ENCODE measurements at places on chromosomes 12 and 14.
A peak's percentile ranks its signal among the peaks of the same experiment; 100 is the strongest.

DNA sequence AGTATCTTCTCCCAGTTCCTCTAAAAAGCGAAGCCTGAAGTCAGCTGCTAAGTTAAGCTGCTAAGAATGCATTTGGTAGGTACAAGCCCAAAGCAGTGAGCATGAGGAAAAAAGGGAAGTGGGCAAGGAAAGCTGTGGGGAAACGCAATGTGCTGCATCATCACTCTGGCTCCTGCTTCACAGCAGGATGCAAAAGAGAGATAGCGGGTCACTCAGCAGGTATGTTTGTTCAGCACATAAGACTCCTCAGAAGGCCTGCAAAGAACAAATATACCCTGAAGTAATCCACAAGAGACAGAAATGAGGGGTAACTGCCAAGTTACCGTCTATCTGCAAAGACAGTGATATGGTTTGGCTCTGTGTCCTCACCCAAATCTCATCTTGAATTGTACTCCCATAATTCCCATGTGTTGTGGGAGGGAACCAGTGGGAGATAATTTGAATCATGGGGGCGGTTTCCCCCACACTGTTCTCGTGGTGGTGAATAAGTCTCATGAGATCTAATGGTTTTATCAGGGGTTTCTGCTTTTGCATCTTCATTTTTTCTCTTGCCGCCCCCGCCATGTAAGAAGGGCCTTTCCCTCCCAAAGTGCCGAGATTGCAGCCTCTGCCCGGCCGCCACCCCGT, 127.4 kb upstream of the EGLN3 start:
- peak; percentile 26 for DNase-seq

- no peak for DNase-seq
Measured at GRCh38 chr14:56709201-56709600, 101.1 kb downstream of the OTX2 start.

- DNase-seq: peak; percentile 36
Measured at GRCh38 chr12:45745861-45746277, 16.4 kb downstream of the ARID2 start.

GRCh38 chr12:9960590-9960989, 10.6 kb upstream of the CLEC12A start:
- no peak for DNase-seq

GRCh38 chr12:109892165-109892715, 7.8 kb upstream of the TCHP start:
- no peak for DNase-seq

DNA sequence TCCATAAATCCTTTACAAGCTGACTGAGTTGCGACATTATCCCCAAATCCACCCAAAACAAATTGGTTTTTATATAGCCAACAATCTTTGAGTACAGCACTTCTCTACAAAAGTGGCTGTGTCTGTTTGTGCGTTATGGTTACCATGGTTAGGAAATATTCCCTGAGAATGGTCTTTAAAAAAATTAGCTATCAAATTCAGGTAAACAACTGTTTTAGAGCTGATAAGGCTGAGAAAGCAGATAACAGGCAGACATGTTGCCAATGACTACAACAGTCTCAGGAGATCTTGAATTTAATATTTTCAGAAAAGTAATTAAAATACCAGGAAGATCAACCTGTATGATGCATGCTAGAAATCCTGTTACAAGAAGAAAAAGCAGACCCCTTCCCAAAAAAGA, 248.0 kb downstream of the RASSF9 start:
- no peak for DNase-seq

- peak; percentile 67 for DNase-seq
Measured at GRCh38 chr12:124861492-124861891, 2.2 kb downstream of the SCARB1 start.

GRCh38 chr12:132021965-132022364, 72.2 kb downstream of the EP400 start:
- no peak for DNase-seq

DNA sequence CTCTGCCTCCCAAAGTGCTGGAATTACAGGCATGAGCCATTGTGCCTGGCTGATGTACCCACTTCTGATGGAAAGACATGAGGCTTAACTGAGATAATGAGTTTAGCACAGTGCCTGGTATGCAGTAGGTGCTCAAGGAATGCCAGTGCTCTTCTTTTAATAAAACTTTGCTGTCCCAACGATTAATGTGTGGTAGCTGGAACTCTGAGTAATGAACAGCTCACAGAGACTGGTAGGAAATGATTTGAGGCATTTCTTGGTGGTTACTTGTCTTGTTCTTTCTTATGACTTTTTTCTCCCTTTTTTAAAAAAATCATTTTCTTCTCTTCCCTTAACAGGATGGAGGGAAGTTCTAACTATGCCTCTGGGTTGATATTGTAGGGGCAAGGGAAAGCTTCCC, 235.7 kb upstream of the PWP1 start:
- no peak for DNase-seq

GRCh38 chr14:29446971-29447370, 480.7 kb downstream of the PRKD1 start:
- DNase-seq: no peak

DNA sequence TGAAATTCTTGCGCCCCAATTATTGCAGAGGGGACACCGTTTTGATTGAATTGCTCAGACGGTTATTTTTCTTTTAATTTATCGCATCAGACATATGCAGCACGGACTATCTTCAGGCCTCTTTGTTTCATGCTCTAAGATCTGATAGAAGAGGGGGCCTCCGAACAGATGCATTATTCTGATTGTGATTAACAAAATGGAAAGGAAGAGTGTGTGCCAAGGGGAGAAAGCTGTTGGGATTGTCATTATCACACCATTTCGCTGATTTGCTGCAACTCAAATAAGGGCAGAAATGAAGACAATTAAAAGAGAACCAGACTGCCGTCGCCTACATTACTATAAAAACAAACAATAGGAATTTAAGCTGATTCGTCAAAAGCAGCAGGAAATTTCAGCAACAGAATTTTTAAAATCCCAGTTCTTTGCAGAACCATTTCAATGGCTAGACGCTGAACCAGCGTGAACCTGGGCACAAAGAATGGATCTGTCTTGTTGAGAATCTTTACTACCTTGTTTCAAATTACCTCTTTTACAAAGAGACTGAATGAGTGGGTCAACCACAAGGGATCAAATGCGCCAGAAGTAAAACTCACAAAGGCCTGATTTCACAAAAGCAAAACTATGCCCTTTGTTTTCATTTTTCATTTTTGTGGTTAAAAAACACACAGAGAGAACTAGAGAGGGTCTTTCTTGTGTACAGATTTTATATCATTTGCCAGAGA, 30.6 kb downstream of the TMEM132D start:
- no peak for DNase-seq

GRCh38 chr14:38209572-38210557, 2.2 kb downstream of the SSTR1 start:
- DNase-seq: no peak

- DNase-seq: no peak
Measured at GRCh38 chr12:51185171-51185717, 12.3 kb upstream of the TFCP2 start.

DNA sequence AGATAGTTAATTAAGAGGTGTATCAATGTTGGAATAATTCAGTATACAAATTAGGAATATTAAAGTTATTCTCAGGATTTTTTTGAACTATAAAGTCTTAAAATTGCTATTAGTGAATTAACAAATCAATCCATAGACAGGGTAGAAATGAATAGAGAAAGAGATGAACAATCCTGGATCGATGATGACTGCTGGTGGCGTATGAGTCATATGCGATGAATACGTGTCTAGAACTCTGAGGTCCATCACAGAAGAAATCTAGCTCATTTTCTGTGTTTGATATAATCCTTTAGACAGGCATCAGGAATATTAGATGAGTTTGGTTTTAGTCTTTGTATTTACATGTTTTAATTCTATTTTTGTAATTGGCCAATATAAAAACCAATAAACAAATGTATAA, 85.4 kb upstream of the RTL1 start:
- DNase-seq: no peak

DNA sequence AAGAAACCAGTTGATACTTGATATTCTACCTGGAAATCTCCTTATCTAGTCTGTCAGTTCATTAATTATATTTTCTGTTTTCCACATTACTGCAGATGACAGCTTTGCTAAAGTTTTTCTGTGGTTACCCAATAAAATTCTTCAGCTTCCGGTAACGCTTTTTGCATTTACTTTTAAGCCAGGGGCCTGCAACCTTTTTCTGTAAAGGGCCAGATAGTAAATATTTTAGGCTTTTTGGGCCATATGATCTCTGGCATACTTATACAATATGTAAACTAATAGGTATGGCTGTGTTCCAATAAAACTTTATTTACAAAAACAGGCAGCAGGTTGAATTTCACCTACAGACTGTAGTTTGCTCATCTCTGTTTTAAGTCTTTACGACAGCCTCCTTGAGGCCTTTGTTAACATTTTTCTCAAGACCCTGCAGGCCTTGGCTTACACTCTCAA, 48.3 kb downstream of the SPATS2 start:
- DNase-seq: no peak
